NCI-H2227 treated with DMSO at 0.1 percent for 48 hours (cell line): ENCODE measurements at places on chromosomes 7 and 10.

DNA sequence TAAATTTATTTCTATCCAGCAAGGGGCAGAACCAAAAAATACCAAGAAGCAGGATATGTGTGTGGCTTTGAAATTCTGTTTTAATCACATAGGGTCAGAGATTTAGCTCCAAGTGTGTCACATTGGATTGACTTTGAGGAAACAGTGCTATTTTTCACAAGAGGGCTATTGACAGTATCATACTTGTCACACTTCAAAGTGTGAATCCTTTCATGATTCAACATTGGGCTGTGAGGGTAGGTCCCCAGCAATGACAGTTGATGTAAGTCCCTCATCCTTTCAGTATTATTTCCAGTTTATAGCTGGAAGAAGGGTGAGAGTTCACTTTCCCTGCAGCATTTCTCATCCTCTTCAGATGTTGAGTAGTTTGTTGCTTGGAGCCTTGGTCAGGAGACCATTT, 7.4 kb downstream of the CCNY start:
- no peak for DNase-seq

DNA sequence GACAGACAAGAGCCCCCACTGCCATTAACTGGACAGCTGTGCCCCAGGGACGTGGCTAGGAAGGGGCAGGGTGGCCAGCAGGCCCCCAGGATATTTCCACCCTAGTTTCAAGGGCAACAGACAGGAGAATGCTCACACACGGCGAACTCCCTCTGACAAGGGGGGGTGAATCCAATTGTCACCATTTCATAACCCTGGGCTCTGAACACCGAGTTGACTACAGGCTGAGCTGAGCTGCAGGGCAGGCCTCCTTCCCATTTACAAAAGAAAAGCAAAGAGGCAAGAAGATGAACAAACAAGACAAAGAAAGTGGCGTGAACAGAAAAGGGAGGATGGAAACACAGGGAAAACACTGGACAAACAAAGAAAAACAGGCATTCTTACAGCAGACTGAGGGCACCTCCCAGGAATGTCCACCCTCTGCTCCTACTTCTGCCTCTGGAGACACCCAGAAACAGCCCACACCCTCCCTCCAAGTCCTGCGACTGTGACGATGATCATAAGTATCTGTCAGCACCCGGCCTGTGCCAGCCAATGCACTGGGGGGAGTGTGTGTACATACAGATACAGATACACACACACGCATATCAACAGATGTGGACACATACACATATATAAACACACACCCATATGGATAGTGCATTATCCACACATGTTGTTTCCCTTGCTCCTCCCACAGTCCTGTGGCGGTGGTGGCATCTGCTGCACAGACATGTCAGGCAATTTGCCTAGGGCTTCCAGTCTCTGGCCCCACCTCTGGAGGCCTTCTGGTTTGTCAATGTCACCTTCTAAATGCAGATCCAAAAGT, 66.2 kb downstream of the FAM53B start:
- DNase-seq: no peak

GRCh38 chr7:159142199-159142598, 2.5 kb downstream of the VIPR2 start:
- no peak for DNase-seq

DNA sequence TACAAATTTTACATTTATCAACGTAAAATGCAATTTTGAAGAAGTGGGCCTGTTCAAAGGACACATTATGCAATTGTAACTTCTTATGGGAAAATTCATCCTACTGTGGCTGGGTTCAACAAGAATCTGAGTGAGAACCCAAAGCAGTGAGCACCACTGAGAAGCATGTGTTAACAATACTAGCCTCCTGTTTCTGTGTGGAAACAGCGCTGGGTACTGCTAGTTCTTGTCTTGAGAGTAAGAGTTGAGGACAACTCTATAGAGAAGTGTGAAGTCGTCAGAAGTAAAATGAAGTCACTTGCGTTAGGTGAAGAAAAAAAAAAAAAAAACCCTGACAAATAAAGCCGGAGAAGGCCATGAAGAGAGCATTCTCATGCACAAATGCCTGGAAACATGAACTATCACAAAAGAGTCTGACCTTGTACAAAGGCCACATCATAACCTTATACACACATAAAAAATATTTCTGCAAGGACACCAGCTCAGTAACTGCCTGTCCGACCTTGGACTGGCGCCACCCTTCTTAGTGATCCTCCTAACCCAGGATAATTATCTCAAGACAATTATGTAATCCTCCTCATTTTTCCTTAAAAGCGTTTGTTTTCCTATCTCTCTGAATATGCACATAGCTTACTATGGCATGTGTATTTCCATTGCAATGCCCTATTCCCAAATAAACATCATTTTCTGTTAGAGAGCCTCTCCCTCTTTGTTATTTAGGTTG, 554.9 kb downstream of the HTR7 start:
- no peak for DNase-seq

DNA sequence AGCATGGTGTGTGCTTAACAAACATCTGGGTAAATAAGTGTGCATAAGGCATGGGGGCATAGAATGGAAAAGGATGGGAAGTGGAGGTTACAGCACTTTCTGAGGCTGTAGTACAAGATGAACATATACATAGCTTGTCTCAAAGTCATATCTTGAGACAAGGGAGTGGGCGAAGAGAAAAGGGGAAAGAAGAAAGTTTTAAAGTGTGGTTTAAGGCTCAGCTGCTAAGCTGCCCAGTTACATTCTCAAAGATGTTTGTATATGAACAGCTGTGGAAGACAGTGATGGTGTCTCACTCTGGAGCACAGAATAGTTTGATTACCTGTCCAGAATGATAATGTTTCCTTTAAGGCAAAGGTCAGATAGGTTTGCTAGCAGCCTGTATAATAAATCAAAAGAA, 61.9 kb upstream of the LANCL2 start:
- no peak for DNase-seq

GRCh38 chr7:106987777-106988176, 56.7 kb upstream of the PRKAR2B start:
- DNase-seq: no peak

DNA sequence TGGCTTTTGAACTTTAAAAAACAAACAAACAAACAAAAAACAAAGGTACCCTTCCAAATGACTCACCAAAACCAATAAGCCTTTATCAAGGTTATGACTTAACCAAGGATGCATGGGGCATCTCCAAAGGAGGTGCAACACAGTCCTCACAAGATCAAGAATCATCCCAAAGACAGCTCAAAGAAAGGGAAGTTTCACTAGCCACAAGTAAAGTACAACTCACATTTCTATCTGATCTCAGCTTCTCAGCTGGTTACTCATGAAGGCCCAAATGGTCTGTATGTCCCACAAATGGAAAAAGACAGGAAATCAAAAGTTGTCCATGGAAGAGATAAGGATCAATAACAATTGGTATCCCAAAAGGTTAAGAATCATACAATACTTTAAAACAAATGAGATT, 6.0 kb upstream of the MKLN1 start:
- no peak for DNase-seq
